ENCODE measurements at places on chromosomes 4 and X. TPM values are rescaled to one million over a fixed set of nuclear protein-coding genes. Genes with fewer than 3 reads are reported as not detected.

KLF8 gene
- polyA plus RNA-seq = 1.8 TPM

MUC7 gene
- polyA plus RNA-seq = not detected

DNA sequence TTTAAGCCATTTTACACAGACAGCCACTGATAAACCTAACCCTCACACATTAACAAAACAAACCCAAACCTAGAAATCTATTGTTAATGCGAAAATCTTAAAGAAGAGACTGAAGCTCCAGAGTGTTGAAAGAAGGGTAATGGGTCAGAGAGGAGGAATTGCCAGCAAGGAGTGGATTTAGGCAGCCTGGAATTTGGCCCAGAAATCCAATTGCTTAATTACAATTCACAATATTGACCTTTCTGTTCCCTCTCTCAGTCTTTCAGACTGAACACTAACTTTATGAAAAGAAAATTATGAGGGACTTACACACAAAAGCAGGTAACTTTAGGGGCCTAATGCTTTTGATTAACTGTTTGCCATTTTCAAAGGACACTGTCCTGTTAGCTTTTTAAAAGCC, 185.2 kb upstream of the GPC4 start:
- DNase-seq = no peak

GRCh38 chr4:147370473-147370872, 110.4 kb upstream of the EDNRA start:
- DNase-seq = peak; percentile 55

- DNase-seq = peak; percentile 4
Observed at GRCh38 chr4:39279416-39279815, 86.7 kb downstream of the RFC1 start.

DNA sequence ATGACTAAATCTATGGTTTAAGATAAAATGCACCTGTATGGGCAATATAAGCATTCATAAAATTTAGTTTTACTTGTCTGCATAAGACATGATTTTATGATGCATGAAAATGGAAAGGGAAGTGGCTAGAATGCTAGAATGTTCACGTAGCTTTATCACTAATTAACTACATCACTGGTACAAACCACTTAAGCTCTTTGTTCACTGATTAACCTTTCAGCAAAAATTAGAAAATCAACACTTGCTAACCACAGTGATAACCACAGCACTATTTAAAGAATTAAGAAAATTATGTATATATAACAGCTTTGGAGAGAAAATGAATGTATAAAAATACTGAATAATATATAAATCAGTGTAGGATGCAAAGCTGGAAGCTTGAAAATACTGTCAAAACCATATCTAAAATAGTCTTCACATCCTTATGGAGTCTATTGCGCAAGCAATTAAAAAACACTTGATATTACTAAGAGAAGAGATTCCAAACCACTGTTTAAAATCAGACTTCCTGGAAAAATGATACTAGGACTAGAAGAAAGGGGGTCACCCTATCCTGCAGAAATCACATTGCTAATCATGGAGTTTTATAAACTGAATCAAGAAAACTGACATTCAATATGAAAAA, 51.9 kb downstream of the EFHC2 start:
- DNase-seq = no peak

ARHGAP36 gene
- polyA plus RNA-seq = not detected

GRCh38 chrX:109695637-109696036, 37.4 kb downstream of the ACSL4 start:
- no peak for DNase-seq
